Uterus (tissue), 4 donors: ENCODE measurements at places on chromosomes 5 and 9. TPM values are rescaled to one million over a fixed set of nuclear protein-coding genes. Genes with fewer than 3 reads are reported as not detected.
A peak's percentile ranks its signal among the peaks of the same experiment; 100 is the strongest.

DNA sequence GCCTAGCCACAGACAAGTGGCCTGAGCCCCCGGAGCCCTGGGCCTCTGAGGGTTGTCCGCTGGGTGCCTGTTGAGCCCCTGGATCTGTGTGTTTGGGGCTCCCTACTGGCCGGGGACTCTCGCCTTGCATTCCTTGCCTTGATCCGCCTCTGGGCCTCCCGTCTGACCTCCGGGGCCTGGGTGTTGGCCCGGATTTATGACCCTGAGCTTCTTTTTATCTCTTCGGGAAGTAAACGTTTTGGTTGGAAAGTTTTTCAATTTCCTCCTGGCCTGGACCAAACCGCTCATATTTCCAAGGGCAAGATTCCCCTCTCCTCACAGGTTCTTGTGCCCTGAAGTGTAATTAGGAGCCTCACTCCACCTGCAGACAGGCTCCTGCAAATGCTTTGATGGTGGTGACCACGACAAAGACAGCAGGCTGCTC is 69.3 kb upstream of the EGFLAM start:
- H3K27ac ChIP-seq: no peak overlapping the region
- no peaks in the 10 kb centered on the region for H3K36me3 ChIP-seq
- no peak for DNase-seq
- H3K27me3 ChIP-seq: no peaks in the 10 kb centered on the region
- no peak overlapping the region for H3K4me3 ChIP-seq
- no peaks in the 10 kb centered on the region for H3K4me1 ChIP-seq

The CTSL gene
- 129 TPM for total RNA-seq

The ACOT12 gene
- total RNA-seq: 0.55 TPM

The GEMIN5 gene
- total RNA-seq: 10.0 TPM

DNA sequence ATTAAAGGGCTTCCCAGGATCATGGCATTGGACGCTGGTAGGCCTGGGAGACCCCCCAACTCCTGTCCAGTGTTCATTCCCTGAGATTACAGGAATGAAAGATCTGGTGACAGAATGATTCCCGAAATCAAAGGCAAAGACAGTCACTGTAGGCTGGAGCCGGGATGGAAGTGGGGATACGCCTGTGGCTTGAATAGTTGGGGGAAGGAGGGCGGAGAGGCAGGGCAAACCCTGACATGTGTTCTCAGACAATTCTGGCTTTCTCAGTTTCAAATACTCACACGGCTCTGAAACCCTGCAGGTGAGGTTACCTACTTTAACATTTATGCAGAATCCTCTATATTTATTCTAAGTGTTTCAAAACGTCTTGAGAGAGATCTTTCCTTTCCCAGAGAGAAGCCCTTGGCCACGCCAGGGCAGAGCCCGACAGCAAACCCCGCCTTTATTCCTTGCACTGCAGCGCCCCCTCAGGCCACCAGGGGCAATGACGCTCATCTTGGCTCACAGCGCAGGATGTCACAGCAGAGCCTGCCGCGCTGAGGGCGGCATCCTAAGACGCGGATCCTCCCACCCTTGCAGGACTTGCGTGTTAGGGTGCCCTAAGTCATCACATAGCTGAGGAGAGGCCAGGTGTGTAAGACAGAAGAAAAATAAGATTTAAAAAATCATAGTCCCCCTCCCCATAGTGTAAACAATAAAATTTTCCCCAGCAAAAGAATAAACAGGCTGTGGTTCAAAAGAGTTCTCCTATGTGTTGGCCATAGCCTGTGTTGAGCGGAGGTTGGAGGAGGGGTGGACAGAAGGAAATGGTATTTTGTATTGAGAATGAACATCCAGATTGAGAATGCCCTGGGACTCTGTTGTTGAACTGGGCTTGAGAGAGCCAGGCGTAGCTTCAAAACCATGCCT is 284.5 kb downstream of the NTRK2 start:
- DNase-seq: peak; percentile 40
- no peaks in the 10 kb centered on the region for H3K27me3 ChIP-seq
- H3K4me1 ChIP-seq: no peaks in the 10 kb centered on the region
- no peak overlapping the region for H3K27ac ChIP-seq
- H3K4me3 ChIP-seq: no peak overlapping the region
- no peaks in the 10 kb centered on the region for H3K36me3 ChIP-seq

GRCh38 chr9:36935768-36936497 is 98.1 kb downstream of the PAX5 start:
- H3K27ac ChIP-seq: no peak overlapping the region
- no peaks in the 10 kb centered on the region for H3K27me3 ChIP-seq

DNA sequence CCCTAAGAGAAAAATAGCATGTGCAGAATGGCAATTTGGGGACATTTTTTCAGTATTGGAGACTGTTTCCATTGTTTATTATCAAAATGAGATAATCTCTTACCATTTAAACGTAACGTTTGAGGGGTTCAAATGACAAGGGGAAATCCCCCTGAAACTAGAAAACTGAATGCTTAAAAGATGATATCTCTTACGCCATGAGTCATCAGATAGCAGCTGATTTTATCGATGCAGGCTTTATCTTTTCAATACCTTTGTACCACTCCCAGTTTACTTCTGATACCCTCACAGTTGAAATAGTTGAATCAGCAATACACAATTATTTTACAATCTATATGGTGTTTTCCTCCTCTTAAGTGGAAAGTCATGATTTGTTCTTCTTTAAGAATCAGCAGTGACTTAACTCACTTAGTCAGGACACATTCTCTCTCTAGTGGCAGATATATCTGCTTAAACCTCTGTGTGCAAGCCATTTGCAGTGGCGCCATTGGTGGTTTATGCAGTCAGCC is 29.2 kb downstream of the OSMR start:
- no peaks in the 10 kb centered on the region for H3K27me3 ChIP-seq
- H3K36me3 ChIP-seq: no peaks in the 10 kb centered on the region
- H3K27ac ChIP-seq: no peak overlapping the region
- H3K4me3 ChIP-seq: no peak overlapping the region

DNA sequence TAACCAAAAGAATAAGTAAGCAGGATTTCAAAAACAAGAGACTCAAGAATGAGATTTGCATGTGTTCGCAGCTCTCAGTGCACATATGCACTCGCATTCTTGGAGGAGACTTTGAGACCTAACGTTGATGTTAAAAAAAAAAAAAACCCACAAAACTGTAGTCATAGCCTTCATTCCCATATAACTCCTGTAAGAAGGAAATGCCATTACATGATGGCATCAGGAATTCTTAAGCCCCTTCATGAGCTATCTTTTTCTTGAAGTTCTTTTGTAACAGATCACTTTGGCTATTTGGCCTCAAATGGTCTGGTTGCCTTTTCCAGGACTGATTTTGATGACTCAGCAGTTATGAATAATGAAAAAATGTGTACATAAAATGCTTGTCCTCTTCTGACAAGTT is 113.8 kb downstream of the ALDH1A1 start:
- H3K4me1 ChIP-seq: no peaks in the 10 kb centered on the region
- no peaks in the 10 kb centered on the region for H3K36me3 ChIP-seq
- no peaks in the 10 kb centered on the region for H3K27me3 ChIP-seq

DNA sequence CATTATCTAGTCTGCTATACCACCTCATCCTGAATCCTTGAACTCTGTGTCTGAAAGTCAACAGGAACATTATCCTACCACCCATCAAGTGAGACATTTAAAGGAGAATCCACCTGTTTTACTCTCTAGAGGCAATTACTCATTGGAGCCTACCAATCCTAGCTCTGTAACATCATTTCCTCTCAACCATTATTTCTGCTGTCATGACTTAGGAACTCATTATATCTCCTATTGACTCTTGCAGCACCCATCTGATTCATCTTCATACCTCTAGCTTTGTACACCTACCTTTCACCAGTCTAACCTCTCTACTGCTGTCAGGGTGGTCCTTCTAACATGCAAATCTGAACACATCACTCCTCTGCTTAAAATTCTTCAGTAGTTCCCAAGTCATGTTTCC is 481.5 kb downstream of the NFIB start:
- H3K27ac ChIP-seq: no peak overlapping the region
- H3K4me3 ChIP-seq: no peak overlapping the region
- DNase-seq: no peak
- no peaks in the 10 kb centered on the region for H3K36me3 ChIP-seq

- no peaks in the 10 kb centered on the region for H3K4me1 ChIP-seq
- H3K27me3 ChIP-seq: no peaks in the 10 kb centered on the region
- no peak overlapping the region for H3K27ac ChIP-seq
- DNase-seq: peak; percentile 45
These were observed 35.2 kb downstream of the KCNMB1 start for GRCh38 chr5:170353961-170354360.

DNA sequence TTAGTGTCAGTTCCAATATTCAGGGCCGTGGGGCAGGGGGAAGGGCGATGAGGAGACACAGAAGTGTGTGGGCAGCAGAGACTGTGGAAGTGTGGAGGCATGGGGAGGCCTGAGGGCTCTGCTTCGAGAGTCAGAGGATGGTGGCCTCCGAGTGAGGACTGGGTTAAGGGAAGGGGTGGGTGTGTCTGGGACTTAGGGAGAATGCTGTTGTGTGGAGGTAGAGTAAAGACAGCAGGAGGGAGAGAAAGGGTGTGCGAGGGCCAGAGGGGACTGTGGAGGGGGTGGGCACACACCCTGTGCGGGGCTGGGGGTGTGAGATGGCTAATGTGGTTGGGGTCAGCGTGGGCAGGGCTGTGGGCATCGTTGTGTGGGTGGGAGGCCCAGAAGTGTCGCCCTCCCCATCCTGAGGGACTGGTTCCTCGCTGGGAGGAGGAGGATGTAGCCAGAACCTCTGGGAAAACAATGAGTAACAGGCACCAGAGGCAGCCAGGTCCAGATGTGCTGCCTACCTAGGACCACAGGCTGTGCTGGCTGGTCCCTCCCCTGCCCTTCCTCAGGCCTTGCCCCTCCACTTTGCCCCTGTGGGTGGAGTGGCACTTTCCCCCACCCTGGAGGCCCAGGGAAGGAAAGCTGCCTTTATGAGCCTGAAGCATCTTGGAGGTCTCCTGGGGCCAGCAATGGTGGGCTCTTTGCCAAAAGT is 4.2 kb downstream of the USP20 start:
- H3K4me3 ChIP-seq: no peak overlapping the region
- no peaks in the 10 kb centered on the region for H3K36me3 ChIP-seq
- no peaks in the 10 kb centered on the region for H3K27me3 ChIP-seq
- peaks cover 14% of the 10 kb centered on the region for H3K4me1 ChIP-seq

- no peak overlapping the region for H3K27ac ChIP-seq
- DNase-seq: no peak
- no peaks in the 10 kb centered on the region for H3K4me1 ChIP-seq
- no peak overlapping the region for H3K4me3 ChIP-seq
These were observed 481.6 kb upstream of the KIF2A start for GRCh38 chr5:61824396-61824795.

The ELP1 gene
- total RNA-seq: 49.3 TPM

GRCh38 chr9:124248066-124248465 is 9.7 kb upstream of the NEK6 start:
- no peak for DNase-seq
- H3K27ac ChIP-seq: no peak overlapping the region
- H3K36me3 ChIP-seq: no peaks in the 10 kb centered on the region

DNA sequence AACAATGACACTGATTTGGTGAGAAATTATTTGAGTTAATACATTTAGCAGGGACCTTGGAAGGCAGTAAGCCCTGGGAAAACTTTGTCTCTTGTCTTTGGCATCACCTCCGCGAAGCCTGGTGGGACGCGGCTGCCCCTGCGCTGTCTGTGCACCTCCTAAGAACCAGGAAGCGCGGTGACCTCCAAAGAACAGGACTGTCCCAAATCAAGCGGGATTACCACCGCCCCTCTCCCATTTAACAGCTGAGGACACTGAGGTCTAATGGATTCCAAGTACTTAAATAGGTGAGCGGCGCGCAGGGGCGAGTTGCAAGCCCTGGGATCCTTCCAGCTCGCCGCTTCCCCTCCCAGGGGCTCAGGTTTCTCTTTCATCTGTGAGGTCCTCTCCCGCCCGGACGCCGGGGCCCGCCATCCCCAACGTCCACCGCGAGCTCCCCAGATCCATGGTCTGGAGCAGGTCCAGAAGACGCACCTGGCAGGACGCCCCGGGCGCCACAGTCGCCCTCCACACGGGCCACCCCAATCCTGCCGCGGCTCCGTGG is 432 bp downstream of the STARD4 start:
- H3K4me1 ChIP-seq: no peaks in the 10 kb centered on the region
- DNase-seq: no peak
- H3K27me3 ChIP-seq: no peaks in the 10 kb centered on the region
- H3K4me3 ChIP-seq: peak overlapping the region; percentile 59
- peak overlapping the region; percentile 81 for H3K27ac ChIP-seq

DNA sequence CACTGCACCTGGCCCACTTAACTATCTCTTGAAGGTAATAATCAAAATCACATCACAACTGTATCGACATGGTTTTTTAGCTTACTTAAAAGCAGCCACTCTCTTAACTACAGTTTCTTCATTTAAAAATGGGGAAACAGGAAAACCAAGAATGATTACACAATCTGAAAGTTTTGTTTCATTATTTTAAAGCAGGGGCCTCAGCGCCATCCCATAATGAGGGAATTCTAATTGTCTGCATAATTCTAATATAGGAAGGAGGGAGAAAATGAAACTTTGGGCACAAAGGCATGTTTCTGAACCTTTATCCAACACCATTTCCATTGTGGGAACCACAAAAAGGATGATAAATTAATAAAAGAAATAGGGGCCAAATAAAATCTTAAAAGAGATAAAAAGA is 7.6 kb downstream of the HACD4 start:
- H3K4me3 ChIP-seq: no peak overlapping the region
- H3K36me3 ChIP-seq: no peaks in the 10 kb centered on the region
- H3K27ac ChIP-seq: no peak overlapping the region
- H3K4me1 ChIP-seq: no peaks in the 10 kb centered on the region

DNA sequence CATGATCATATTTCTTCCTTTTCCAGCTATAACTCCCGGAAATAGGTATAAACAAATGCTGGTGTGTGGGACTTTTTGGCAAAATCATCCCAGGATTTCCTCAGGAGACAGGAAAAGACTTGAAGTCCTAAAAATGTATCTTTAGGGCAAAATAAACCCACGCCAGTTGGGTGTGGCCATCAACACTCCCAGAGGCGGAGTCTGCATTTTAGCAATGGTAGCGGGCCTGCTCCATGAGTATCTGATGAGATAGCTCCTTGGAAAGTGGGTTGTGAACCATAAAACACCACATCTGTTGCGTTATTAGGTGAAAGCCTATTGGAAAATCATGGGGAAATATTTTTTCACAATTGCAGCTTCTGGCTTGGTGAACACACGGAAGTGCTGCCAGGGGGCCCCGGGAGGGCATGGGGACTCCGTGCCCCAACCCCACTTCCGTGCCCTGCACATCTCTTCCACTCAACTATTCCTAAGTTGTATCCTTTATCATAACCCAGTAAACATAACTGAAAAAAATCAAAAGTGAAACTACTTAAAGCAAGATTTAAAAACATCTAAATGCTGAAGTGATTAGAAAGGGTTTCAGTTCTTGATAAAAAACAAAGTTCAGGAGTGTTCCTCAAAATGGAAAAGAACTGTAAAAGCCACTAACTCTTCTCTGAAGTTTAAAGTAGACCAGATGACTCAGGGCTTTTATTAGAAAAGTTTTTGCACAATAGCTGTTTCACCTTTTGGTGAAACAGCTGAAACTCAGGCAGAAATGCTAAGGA is 111.2 kb downstream of the LRRC70 start:
- H3K27ac ChIP-seq: peak overlapping the region; percentile 8
- H3K27me3 ChIP-seq: no peaks in the 10 kb centered on the region
- DNase-seq: no peak
- no peaks in the 10 kb centered on the region for H3K36me3 ChIP-seq
- no peaks in the 10 kb centered on the region for H3K4me1 ChIP-seq
